ENCODE measurements at places on chromosomes 2 and 18.
A peak's percentile ranks its signal among the peaks of the same experiment; 100 is the strongest.

DNA sequence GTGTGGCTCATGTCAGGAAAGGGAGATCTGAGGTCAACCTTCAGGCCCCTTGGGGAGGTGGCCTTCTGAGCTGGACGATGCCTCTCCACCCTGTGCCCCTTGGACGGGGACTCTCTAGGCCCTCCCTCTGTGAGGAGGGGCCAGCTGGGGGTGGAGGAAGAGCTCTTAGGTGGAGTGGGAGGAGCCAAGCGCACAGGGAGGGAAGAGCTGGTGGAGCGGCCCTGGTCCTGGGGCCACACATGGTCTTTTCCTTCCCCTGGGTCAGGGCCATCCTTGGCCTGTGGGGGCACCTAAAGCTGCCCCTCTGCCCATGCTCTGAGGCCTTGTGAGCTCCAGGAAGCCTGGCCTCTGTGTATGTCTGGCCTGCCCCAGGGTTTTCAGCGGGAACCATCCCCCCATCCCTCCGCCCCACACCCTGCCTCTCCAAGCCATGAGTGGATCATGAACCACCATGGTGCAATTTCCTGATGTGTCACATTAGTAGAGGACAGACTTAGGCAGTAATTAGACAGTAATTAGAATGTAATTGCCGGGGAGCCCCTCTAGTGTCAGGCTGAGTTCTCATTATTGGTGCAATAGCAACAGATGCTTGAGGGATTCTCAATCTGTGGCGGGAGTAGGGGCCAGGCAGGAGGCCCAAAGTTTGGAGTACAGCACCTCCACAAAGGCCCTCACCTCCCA is 63.0 kb downstream of the GLI2 start:
- DNase-seq: no peak

DNA sequence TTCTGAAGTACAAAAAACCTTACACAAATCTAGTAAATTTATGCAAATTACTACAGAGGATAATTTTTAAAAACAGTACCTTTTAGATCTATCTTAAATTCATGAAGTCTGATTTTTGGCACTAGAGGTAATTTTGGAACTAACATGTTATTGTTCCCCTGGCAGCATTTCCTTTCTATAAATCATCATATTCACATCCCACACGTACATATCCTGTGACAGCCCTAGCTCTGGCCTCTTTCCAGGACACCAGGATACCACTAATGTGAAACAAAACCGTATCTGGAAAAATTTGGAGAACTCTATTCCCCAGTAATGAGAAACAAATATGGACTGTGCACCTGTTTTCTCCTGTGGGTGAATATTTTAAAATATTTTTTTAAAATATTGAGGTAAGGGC is 14.0 kb upstream of the BIRC6 start:
- no peak for DNase-seq

DNA sequence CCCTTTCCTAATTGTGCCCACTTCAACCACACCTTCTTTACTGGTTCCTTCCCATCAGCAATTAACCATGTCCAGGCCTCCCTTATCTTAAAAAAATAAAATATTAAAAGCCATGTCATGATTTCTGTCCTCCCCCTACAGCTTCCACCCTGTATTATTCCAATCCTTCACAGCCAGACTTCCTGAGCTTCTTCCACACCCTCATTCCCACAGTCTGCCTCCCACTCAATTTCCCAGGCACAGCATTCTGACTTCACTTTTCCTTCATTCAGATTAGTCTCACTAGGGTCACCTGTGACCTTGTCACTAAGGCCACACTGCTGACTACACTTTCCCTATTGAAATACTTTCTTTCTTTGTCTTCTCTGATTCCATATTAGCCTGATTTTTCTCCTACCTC is 159.4 kb downstream of the DIS3L2 start:
- DNase-seq: no peak

GRCh38 chr2:64685430-64685829 is 31.7 kb upstream of the SERTAD2 start:
- no peak for DNase-seq

- DNase-seq: no peak
Observed at GRCh38 chr2:157843081-157843480, 33.0 kb downstream of the ACVR1 start.

DNA sequence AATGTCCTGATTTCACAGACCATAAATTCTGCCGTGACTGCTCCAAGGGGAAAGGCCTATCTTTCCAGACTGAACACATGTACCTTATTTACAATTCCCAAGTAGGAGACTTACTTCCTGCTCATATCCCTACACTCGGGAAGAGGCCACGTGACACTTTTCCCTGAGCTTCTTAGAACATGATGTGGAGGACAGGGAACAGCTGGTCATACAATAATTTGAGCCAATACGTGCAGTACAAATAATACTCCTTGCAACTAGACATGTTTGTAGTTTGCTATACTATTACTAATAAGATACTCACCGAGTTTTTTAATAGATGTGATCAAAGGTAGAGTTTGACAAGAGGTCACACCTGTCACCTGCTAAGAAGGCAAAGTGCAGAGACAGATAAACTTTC is 256.4 kb downstream of the SP3 start:
- no peak for DNase-seq

DNA sequence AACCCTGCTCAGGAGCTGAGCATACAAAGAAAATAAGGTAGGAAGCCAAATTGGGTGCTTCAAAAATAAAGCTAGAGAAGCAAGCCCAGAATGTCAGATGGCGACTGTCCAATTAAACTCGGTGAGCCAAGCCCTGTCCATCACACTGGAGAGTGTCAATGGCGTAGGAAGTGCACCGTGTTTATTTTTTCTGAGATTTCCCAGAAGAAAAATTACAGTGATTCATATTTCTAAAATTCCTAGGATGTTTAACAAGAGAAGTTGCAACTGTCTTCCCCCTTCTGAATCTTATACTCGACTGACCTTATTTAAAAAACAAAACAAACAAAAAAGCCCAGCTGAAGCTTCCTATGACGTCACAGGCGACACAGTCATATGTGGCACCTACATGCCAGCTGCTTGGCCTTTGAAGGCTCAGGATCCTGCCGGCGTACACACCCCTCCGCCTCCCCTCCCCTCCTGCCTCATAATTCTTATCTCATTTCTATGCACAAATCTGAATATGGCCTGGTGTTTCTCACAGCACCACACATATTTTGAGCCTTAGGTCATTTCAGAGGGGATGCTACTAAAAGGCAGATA is 60.8 kb downstream of the MBP start:
- DNase-seq: peak; percentile 54

- no peak for DNase-seq
Observed at GRCh38 chr2:163463411-163463810, 272.4 kb downstream of the FIGN start.
